Common myeloid progenitor, CD34-positive (primary cell): ENCODE measurements at places on chromosomes 12 and 14.

GRCh38 chr12:92340441-92341064 lies 194.9 kb upstream of the BTG1 start:
- DNase-seq: no peak

GRCh38 chr12:48977290-48978281 lies 536 bp upstream of the WNT1 start:
- peak; percentile 94 for DNase-seq

- DNase-seq: peak; percentile 16
Observed at GRCh38 chr14:24273422-24273998, 2.1 kb upstream of the RABGGTA start.

DNA sequence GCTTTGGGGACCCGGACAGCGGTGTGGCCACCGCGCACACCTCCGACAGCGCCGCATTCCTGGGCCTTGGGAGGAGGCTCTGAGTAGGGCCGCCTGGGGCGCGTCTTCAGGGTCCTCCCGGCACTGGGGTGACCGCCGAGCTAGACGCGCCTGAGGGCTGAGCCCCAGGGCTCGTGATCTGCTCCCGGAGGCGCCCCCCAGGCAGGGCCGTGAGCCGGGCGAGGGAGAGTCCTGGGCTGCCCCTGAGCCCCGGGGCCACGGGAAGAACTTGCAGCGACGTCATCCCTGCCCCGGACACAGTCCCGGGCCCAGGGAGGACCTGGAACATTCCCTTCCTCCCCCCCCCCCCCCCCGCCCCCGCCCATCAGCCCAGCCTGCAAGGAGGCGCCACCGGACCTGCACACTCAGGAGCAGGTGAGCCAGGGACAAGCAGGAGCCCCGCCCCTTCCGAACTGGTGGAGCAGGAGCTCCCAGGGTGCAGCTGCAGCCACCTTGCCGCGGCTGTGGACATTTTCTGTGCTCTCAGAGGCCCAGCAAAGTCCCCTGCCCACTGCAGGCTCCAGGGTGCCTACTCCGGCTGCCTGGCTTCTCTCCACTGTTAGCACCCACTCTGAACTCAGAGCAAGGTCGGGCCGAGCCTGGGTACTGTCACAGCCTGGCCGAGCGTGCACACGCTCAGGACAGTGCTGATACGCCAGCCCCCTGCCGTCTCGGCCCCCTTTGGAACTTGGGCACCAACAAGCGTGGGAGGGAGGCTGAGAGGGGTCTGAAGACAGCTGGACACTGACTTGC lies 50.7 kb downstream of the A2M start:
- DNase-seq: peak; percentile 16

DNA sequence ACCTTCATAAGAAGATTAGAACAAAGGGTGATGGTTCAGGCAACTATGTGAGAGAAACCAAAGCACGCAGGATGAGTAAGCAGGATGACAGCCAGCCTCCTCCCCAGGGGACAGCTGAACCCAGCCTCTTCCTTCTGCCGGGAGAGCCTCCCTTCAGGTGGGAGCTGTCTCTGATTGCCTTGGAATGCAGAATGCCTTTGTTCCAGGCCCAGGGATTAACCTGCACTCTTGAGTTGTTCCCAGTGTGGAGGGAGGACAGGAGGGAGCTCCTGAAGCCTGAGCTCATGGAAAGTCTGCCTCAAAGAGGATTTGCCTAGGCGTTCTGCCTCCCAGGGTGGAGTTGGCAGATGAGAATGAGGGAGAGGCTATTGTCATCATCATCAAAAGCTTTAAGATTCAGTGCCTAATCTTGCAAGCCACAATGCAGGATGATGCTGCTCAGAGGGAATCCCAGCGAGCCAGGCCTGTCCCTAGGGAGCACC lies 3.6 kb upstream of the KRT6A start:
- no peak for DNase-seq

DNA sequence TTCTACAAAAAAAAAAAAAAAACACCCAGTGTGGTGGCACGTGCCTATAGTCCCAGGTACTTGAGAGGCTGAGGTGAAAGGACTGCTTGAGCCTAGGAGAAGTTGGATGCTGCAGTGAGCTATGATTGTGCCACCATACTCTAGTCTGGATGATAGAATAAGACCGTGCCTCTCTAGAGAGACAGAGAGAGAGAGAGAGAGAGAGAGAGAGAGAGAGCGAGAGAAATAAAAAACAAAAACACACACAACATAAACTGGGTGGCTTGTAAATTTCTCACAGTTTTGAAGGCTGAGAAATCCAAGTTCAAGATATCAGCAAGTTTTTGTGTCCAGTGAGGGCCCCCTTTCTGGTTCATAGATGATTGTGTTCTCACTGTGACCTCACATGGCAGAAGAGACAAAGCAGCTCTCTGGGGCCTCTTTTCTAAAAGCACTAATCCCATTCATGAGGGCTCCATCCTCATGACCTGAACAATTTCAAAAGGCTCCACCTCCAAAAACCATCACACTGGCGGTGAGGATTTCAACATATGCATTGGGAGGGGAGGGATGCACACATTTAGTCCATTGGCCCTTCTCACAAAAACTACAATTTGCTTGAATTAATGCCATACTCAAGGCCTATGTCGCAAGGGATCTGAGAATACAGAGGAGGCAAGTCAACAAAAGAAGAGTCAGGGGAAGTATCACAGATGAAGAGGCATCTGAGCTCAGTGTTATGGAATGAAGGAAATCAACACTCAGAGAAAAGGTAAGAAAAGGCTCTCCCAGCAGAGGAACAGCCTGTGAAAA lies 94.9 kb downstream of the PPM1H start:
- no peak for DNase-seq

GRCh38 chr12:102513272-102513671 lies 32.9 kb upstream of the IGF1 start:
- no peak for DNase-seq

DNA sequence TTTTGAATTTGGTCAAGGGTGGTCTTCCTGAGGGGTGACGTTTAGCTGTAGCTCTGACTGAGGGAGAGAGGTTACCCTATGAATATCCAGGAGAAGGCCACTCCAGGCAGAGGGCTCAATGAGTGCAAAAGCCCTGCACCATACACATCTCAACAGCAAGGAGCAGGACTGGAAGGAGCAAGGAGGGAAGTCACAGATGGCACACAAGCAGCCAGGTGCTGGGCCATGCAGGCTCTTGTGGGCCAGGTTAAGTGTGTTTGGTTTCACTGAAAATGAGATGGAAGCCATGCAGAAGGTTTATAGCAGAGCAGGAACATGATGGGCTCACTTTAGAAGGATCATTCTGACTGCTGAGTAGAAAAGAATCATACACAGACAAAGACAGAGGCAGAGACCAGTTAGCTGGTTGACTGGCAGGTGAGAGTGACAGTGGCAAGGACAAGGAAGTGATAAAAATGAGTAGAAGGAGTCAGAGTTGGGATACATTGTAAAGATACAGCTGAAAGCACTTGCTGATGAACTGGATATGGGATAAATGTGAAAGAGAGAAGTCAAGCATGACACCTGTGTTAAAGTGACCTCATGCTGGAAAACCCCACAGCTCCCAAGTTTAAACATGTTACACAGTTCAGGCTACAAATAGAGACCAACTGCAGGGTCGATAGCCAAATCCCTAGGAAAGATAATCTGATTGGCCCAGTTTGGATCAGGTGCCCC lies 81.2 kb downstream of the PRKD1 start:
- no peak for DNase-seq

- DNase-seq: no peak
Observed at GRCh38 chr12:54222609-54223008, 33.8 kb upstream of the SMUG1 start.

- DNase-seq: no peak
Observed at GRCh38 chr14:94098326-94098992, 12.1 kb upstream of the IFI27 start.

GRCh38 chr14:101184104-101184455 lies 280.6 kb upstream of the RTL1 start:
- DNase-seq: no peak
